ENCODE measurements at places on chromosomes 2 and 18. TPM values are rescaled to one million over a fixed set of nuclear protein-coding genes. Genes with fewer than 3 reads are reported as not detected.

The GATA6 gene
- 9.5 TPM for total RNA-seq

The SP140 gene
- 0.65 TPM for total RNA-seq

The ACMSD gene
- total RNA-seq: not detected

The ALPI gene
- total RNA-seq: not detected

The FBLN7 gene
- total RNA-seq: 1.1 TPM

The CD28 gene
- total RNA-seq: 0.32 TPM

DNA sequence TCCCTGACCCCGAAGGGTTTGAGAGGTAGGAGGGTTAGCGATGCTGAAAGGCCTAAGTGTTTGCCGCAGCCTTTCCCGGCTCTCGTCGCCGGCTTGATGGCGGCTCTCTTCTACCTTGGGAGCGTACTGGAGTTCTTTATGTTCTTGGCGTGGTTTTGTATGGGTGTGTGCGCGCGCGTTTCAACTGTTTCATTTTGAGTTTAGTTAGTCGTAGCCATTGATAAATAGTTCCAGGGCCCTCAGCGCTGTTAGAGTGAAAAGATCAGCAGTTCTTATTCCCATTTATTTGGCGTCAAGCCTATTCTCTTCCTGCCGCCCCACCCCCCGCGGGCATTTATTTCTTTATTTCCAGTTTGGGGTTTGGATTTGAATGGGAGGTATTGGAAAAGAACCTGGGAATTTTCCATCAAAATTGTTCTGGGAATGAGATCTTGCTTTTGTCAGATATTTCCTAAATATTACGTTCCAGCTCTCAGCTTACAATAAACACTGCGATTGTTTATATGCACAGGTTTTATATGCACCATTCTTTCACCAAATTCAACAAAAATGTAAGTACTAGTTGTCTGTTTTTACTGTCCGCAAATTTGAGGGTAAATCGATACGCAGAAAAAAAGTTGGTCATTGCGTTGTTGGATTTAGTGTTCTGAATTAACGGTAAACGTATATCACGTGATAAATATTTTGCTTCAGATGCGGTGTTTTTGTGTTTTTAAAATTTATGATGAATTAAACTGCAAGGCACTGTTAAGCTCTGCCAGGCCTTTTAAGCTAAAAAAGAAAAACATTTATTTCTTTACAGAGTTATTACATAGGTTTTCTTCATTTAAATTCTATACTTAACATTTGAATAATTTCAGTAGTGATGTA is 954 bp downstream of the CCNT2 start:
- H3K4me1 ChIP-seq: peaks cover 57% of the 10 kb centered on the region
- H3K4me3 ChIP-seq: peak overlapping the region; percentile 94
- H3K27ac ChIP-seq: peak overlapping the region; percentile 96
- no peak for DNase-seq
- H3K36me3 ChIP-seq: peaks cover 2% of the 10 kb centered on the region

DNA sequence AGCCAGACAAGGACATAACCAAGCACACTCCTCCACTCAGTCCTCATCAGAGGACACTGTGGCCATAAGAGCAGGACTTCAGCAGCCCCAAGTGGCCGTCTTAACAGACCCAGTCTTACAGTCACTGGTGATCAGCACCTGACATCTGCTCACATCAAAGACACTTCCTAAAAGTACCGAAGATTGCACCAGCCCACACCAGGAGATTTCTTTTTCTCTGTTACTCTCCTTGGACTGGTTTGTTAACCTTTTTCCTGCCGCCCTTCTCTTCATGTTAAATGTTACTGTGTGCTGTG is 44.1 kb downstream of the MRPS5 start:
- H3K27ac ChIP-seq: no peak overlapping the region
- H3K27me3 ChIP-seq: peaks cover 68% of the 10 kb centered on the region
- H3K4me3 ChIP-seq: no peak overlapping the region
- DNase-seq: peak; percentile 45
- peaks cover 10% of the 10 kb centered on the region for H3K4me1 ChIP-seq

GRCh38 chr2:54572636-54573536 is 116.8 kb downstream of the SPTBN1 start:
- peaks cover 96% of the 10 kb centered on the region for H3K4me1 ChIP-seq
- peak overlapping the region; percentile 50 for H3K27ac ChIP-seq
- H3K4me3 ChIP-seq: no peak overlapping the region
- no peaks in the 10 kb centered on the region for H3K27me3 ChIP-seq
- no peak for DNase-seq

DNA sequence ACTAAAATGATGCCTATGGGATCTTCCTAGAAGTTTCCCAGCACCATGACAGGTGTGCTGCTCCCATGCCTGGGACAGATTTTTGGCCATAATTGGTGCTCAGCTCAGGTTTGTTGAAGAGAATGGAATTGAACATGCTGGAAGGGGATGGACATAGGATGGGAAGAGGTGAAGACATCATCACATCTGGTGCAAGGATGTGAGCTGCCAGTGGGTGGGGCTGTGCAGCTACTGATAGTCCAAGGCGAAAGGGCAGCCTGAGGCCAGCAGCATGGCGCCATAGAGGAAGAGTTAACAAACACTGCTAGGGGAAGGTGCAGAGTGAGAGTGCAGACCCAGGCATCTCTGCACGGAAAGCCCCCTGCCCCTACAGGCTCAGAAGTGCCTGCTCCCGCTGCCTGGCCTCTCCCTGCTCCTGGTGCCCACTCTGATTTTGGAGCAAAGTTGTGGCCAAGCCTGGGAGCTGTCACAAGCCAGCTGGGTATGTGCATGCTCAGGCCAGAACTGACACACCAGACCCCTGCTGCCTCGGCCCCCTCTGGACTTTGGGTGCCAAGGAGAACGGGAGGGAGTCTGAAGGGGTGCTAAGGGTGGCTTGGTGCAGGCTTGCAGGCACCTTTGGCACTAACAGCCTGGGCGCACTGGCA is 178.6 kb downstream of the ZBTB7C start:
- H3K4me1 ChIP-seq: peaks cover 18% of the 10 kb centered on the region
- H3K36me3 ChIP-seq: no peaks in the 10 kb centered on the region
- DNase-seq: no peak
- H3K27me3 ChIP-seq: no peaks in the 10 kb centered on the region
- H3K4me3 ChIP-seq: no peak overlapping the region

GRCh38 chr2:187369471-187369870 is 78.6 kb downstream of the CALCRL start:
- H3K36me3 ChIP-seq: no peaks in the 10 kb centered on the region
- H3K4me1 ChIP-seq: no peaks in the 10 kb centered on the region
- H3K27ac ChIP-seq: no peak overlapping the region
- H3K27me3 ChIP-seq: no peaks in the 10 kb centered on the region
- no peak overlapping the region for H3K4me3 ChIP-seq

DNA sequence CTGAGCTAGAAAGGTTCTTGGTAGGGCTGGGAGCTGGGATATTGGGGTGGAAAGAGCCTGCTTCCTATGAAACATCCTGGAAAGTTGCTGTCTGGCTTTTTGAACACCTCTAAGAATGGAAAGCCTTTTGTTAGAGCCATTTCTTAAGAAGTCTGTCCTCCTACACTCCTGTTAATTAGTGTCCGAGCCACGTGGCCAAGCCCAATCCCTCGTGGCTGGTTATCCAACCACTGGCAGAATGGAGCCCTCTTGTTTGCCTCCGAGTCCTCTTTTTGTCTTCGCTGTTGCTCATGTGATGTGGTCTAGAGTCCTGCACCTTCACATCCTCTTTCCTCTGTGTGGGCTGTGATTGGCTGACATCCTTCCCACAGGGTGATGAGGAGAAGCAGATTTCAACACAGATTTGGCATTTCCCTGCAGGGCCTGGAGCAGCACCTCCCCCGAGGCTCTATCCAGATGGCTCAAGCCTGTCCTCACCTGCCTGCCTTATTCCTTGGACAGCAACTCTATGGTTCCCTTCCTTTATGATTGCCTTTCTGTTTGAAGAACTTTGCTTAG is 8.2 kb upstream of the TOGARAM2 start:
- no peaks in the 10 kb centered on the region for H3K36me3 ChIP-seq
- no peak for DNase-seq
- no peak overlapping the region for H3K27ac ChIP-seq
- H3K4me1 ChIP-seq: no peaks in the 10 kb centered on the region
- H3K4me3 ChIP-seq: no peak overlapping the region
- H3K27me3 ChIP-seq: no peaks in the 10 kb centered on the region

The PROKR1 gene
- total RNA-seq: not detected

The MC5R gene
- not detected for total RNA-seq

GRCh38 chr18:31957728-31958127 is 14.8 kb upstream of the TRAPPC8 start:
- peaks cover under 1% of the 10 kb centered on the region for H3K27me3 ChIP-seq
- no peaks in the 10 kb centered on the region for H3K4me1 ChIP-seq
- H3K27ac ChIP-seq: no peak overlapping the region
- H3K36me3 ChIP-seq: no peaks in the 10 kb centered on the region

Measured in esophagus muscularis mucosa (tissue), 4 donors.